ENCODE measurements at places on chromosomes 1 and 21. TPM values are rescaled to one million over a fixed set of nuclear protein-coding genes. Genes with fewer than 3 reads are reported as not detected.

- no peak for DNase-seq
Measured at GRCh38 chr1:172976222-172977041, 74.3 kb downstream of the TNFSF18 start.

DNA sequence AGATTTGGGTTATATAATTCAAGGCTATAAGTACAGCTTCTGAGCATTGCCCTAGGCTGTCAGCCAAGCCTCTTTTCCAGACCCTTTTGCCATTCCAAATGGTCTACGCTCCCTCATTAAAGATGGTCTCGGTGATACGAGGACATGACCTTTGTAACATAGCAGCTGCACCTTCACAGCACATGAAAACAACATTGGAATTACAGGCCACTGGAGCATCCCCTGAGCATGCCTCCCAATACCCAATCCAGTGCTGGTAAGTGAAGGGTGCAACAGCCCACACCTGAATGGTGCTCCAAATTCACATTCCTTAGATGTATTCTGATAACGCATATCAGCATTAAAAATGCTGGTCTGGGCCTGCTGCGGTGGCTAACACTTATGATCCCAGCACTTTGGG lies 20.1 kb upstream of the PTPRF start:
- no peak for DNase-seq

GRCh38 chr1:121483234-121483633 lies 298.5 kb downstream of the SRGAP2C start:
- no peak for DNase-seq

Gene CR1L
- 0.15 TPM for total RNA-seq

Gene KIF17
- 2.4 TPM for total RNA-seq

GRCh38 chr1:116763116-116763786 lies 9.0 kb downstream of the CD2 start:
- DNase-seq, result no peak

DNA sequence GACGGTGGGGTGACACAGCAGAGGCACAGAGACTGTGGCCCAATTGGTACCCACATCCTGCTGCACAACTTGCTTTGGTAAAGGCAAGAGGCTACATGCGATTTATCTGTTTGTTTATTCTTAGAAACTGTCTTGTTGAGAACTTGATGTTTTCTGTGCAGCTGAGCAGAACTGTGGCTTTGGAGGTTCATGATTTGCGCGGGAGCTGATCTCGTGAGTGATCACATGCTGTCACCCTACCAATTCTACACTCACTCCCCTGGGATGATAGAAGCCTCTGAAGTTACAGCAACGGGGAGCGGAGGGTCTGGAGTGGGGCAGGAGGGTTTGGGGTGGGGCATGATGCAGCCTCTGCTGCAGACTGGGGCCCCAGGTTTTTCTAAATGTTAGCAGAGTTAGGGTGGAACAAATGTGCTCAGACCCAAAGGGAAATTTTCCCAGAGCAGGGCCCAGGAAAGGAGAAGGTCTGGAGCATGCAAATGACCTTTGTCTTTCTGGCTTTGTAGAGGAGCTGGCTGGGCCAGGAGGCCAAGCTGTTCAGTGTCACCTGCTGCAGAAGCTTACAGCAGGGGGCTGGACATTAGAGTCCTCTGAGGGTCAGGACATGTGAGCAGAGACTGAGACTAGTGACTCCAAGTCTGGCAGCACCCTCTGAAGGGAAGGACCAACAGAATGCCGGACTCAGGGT lies 83.6 kb downstream of the GRIK3 start:
- DNase-seq, result no peak

- DNase-seq, result no peak
Measured at GRCh38 chr1:17251701-17252376, 2.9 kb downstream of the PADI3 start.

DNA sequence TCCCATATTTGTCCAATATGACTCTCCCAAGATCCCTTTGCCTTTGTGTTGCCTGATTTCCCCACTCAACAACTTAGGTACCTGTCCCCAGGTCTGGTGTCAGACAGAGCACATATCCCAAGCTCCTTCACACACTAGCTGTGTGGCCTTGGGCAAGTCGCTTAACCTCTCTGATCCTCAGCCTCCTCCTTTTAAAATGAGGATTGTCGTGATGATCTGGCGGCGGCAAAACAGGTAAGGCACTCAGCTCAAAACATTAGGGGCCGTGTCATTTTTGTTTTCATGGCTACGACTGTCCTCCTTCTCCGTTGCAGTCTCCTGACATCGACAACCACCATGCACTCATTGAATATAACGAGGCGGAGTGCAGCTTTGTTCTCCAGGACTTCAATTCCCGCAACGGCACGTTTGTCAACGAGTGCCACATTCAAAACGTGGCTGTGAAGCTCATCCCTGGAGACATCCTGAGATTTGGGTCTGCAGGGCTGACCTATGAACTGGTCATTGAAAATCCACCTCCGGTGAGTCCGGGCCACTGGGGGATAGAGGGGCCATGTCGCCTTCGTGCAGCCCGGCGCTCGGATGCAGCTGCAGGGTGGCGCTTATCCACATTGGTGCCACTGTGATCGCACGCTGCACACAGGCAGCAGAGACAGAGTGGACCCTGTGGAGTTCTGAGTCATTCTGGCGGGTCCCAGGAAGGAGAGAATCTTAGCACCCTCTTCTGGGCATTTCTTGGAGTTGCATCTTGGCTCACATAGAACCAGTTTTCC lies 25.2 kb downstream of the FHAD1 start:
- peak; percentile 66 for DNase-seq

DNA sequence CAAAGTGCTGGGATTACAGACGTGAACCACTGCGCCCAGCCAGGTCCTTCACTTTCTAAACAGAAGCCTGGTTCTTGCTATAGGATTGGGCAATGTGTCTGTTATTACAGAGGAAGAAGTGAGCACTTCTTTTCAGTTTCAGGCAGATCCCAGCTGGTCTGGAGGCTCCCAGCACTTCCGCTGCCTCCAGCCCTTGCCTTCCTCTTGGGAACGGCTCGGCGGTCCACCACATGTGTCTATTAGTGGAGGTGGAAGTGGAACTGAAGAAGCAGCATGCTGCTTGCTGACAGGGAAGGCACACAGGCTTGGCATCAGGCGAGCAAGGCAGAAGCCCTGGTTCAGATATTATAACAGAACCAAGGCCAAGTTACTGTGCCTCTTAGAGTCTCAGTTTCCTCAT lies 17.0 kb downstream of the MKNK1 start:
- DNase-seq, result no peak
